ENCODE measurements at places on chromosomes 1 and 21.
A peak's percentile ranks its signal among the peaks of the same experiment; 100 is the strongest.

DNA sequence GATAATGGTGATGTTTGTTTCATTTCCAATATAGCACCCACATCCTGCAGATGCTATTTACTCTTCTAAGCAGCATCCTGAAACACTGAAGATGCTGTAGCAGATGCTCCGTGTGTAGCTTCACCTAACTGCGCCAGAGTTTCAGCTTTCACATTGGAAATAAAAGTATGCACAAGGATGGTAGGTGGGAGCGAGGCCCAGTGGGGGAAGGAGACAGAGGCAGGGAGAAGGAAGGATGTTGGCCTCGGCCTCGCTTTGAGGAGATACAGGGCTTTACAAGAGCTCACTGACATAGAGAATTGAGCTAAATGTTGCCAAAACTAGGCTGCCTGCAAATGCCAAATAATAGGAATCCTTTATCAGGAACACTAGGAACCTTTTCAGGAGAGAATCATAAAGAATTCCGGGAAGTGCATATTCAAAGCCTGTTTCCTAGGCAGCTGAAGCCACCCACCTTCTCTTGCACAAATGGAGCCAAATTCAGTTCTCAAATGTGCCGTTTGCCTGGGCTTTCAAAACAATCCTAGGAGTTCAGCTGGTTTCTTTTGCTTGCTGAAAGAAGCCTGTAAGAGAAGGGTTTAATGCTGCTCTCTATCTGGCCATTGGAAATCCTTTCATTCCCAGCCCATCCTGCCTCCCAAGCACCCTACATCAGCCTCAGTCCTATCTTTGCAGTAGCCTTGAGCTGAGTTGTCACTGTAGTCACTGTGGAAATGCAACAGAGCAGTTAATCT lies 135.4 kb upstream of the ATP1B1 start:
- no peak for DNase-seq

DNA sequence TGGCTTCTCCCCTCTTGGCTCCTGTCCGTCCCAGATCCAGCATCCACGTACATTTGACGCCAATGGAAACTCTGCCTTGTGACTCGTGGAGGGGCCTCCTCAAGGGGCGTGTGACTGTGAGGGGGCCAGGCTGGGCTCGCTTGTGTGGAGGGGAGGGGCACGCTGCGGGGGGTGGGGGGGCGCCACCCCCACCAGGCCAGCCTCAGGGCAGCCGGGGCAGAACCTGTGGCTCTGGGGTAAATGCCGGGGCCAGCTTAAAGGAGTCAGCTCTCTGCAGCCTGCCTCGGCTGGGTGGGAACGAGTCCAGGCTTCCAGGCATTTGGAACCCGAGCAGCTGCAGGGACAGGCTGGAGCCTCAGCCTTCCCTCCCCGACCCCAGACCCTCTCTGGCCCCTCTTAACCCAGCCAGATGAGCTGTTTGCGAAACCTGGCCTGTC lies 94.1 kb downstream of the SIK1 start:
- DNase-seq = no peak

DNA sequence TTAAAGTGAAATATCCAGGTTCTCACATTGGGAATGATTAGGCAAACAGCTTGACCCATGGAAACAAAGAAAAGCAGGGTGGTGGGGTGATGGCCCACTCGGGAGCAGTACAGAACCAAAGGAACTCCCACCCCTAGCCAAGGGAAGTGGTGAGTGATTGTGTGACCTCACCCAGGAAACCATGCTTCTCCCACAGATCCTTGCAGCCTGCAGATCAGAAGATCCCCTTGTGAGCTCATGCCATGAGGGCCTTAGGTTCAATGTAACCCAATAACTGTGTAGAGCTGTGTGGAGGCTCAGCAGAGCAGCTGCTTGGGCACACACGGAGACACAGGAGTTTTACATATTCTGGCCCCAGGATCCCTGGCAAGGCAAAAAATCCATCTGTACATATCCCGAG lies 311.8 kb upstream of the DPYD start:
- DNase-seq = no peak

GRCh38 chr1:215114154-215114933 lies 31.8 kb downstream of the KCNK2 start:
- DNase-seq = no peak

DNA sequence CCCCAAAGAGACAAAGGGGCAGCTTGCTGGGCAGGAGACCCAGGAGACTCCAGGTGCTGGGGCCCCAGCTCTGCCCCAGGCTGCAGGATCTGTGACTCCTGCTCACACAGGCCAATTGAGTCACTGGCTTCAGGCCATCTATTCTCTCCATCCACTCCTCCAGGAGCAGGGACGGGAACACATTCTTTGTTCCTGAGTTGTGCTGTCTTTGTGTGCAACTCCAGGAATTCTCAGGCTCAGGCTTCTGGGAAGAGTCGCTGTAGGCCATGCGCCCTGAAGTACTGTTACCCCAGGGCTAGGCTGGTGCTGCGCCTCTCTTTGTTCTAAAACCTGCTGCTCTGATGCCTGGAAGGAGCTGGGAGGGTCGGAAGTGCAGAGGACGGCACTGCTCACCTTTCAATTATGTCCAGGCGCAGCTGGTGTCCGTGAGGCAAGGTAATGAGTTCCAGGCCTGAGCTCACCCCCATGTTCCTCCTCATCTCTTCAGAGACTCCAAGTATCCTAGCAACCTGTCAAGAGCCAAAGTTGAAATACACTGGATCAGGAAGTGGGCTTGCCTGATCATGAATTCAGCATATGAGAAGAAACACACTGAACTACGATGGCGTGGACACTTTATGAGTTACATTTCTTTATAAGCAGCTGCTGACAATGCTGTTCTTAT lies 105.9 kb downstream of the BCAR3 start:
- no peak for DNase-seq

DNA sequence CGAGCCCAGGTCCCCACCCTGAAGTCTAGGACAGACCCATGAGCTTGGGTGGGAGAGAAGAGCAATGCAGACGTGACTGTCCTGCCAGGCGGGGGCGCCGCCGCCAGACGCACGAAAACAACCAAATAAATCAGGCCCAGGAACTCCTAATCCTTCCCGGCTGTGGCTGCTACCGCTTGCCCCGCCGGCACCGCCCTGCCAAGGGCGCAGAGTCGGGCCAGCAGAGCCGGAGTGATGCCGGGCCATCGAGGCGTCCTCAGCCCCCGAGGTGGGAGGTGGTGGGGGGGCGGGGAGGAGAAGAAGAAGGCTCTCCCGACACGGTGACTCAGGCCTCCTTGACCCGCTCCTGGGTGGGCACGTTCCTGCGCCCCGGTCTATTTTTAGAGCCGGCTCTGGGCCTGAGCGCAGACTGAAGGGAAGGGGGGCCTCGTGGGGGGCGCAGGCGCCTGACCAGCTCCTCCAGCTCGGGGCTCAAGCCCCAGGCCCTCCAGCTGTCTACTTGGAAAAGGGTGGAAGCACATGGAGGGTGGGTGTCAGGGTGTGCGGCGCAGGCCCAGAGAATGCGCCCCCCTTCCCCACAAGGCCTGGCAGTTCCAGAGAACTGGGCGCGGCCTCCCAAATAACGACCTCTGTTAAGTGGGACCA lies 10.7 kb upstream of the COL16A1 start:
- DNase-seq = peak; percentile 14

- no peak for DNase-seq
Measured at GRCh38 chr21:36210779-36211659, 54.4 kb downstream of the DOP1B start.

GRCh38 chr1:184340984-184341383 lies 45.8 kb upstream of the C1orf21 start:
- DNase-seq = no peak

DNA sequence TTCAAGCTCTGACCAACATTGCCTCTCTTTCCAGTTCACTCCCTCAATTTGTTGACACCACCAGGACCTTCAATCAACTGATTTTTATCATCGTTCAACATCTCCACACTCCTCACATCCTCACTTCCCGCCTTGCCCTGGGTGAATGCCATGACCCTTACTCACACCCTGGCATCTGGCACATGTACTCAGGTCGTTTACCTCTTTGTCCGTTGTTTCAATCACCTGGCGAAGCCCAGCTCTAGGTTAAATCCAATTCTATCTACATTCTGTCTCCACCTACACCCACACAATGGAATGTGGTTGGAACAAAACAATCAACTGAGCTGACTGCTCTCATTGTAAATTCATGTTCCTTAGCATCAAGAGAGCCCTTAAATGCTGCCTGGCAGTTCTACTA lies 24.2 kb upstream of the TBX15 start:
- DNase-seq = no peak

DNA sequence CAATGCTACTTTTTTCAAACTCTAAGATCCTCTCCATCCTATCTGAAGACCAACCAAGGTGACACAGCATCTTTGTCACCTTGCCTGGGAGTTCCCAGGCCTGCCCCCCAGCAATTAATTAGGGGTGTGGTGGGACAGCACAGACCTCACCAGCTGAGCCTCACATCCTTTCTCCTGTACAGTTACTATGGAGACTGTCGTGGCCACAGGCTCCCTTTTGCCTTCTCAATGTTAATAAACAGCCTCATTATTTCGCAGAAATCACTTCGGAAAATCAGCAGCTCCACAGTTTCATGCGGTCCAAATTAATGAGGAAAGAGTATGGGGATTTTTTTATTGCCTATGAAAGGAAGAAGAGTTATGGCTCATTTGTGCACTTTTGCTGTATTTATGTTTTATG lies 378.3 kb downstream of the NPHP4 start:
- no peak for DNase-seq

DNA sequence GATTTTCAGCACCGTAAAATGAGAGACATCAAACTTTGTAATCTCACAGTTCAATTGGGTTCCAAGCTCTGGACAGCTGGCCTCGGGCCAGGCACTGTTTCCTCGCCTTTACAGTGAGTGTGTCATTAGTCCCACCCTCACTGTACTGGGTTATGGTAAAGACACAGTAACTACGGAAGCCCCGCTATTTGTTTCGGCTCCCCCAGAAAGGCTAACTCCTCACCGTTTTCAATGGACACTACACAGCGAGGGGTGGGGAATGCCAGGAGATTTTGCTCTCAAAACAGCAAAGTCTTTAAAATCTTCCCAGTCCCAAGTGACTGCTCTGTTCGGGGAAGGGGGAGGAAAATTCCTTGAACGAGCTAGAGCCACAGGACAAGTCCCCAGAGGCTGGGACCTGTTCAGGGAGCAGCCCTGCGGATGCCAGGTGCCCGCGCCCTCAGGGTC lies 757 bp upstream of the SPSB1 start:
- DNase-seq = no peak

GRCh38 chr1:230327892-230328284 lies 98.2 kb downstream of the PGBD5 start:
- DNase-seq = no peak

DNA sequence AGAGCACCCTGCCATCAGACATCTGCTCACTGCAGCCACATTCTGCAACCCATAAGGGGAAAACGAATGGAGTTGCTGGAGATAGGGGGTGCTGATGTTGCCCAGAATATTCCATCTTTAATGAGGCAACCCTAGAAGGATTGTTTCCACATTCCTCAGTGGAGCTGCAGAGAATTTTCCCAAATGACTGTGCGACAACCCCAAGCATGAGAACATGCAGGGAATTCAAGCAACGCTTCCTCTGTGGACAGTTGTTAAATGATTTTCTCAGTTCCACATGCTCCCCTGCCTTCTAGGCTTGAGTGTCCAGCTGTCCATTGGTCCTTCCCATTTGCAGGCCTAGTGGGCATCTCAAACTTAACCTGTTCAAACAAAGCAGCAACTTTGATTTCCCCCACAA lies 20.5 kb upstream of the UBL4B start:
- DNase-seq = no peak

- no peak for DNase-seq
Measured at GRCh38 chr1:81804312-81804711, 3.6 kb downstream of the ADGRL2 start.

DNA sequence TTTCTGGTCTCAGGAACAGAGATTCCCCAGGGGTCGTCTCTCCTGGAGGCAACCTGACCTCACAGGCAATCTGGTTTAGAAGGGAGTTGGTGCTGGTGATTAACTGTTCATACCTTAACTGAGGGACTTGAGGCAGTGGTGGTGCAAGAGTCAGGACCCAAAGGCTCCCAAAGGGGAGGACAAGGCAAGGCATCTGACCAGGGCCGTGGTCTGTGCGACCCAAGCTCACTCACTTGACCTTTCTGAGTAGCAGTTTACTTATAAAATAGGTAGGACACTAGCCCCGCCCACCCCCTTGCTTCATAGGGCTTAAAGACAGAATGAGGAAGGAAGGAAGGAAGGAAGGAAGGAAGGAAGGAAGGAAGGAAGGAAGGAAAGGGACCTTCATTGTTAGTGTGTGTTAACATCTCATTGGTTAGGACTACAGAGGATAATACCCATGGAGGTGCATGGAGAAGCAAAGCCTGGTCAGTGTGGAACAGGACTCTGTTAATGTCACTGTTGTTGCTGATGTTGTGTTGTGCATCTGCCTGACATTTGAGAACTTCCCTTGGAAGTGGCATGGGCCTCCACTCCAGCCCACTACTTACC lies 4.6 kb upstream of the KCNA2 start:
- DNase-seq = no peak

DNA sequence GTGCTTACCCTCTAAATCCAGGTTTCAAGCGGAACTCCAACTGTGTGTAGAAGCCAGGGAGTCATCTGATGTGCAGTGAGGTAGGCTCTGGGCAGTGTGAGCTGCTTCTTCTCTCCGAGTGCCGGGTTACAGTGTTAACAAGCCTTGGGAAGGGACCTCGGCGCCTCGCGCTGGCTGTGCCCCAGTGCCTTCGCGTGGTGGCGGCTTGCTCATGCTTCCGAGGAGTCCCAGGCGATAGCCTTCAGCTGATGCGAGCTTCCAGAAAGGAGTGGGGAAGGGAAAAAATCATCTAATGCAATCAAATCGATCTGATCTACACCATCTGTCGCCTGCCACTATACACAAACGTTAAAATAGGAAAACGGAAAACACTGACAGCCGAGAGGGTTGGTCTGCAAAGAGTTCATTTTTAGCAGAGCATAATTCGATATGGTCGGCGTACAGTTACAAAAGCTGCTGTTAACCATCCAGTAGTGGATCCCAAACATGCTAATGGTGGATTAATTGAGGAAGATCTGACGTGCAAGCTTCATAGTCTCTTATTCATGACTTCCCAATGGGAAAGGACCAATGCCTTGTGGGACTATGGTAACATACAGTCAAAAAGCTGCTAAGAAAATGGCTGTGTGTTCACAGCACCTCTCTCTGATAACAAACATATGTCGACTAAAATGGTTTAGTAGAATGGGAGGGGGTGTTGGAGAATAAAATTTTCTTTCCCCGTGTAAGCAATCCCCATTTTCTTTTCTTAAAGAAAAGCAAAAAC lies 128.7 kb upstream of the DPYD start:
- DNase-seq = no peak

DNA sequence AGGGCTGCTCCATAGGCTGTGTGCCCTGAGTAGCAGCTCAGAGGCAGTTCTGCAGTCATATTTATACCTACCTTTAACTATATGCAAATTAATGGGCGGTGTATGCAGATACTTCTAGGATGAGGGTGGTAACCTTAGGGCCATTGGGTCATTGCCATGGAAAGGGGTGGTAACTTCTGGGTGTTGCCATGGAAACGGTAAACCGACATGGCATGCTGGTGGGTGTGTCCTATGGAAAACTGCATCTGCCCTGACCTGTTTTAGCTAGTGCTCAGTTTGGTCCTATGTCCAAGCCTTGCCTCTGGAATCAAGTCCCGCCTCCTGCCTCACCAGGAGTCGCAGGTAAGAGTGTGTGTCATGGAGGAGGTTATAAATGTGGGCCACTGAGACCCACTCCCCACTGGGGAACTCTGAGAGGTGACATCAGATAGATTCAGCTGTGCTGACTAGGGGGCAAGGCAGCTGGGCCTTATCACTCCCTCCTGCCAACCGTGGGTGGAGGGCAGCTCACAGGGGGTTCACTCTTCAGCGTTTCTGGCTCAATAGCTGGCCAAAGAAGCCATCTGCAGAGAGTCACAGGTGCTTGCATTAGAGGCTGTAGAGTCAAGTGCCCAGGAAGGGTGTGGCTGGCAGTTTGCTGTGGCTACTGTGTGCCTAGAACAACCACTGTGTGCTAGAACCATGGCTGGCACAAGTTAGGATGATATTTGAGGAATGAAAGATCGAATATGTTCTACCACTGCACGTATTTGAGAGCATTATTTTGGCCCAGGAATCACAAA lies 19.0 kb downstream of the BACE2 start:
- DNase-seq = no peak

All from activated T-cell treated with anti-CD3 and anti-CD28 coated beads for 4 hours (primary cell).